Placental epithelial cell (primary cell): ENCODE measurements at places on chromosomes 12 and 14. TPM values are rescaled to one million over a fixed set of nuclear protein-coding genes. Genes with fewer than 3 reads are reported as not detected.

The ZC3H14 gene
- 57.7 and 66.5 TPM in 2 replicates for total RNA-seq

The SERPINA12 gene
- not detected in 2 replicates for total RNA-seq

The DNAJC22 gene
- under 0.01 and 0.79 TPM in 2 replicates for total RNA-seq

The PRMT5 gene
- 50.6 and 88.8 TPM in 2 replicates for total RNA-seq

The NANOG gene
- under 0.01 and 0.11 TPM in 2 replicates for total RNA-seq

The KRT77 gene
- total RNA-seq = not detected in 2 replicates

The GLT1D1 gene
- total RNA-seq = 0.11 TPM in 1 of 2 replicates, not detected in the other

The PIWIL1 gene
- not detected in 2 replicates for total RNA-seq

The SLCO1B1 gene
- not detected in 2 replicates for total RNA-seq

The ETV6 gene
- total RNA-seq = 5.1 and 5.7 TPM in 2 replicates

The UBE3B gene
- total RNA-seq = 56.9 and 62.9 TPM in 2 replicates

The TM9SF1 gene
- 73.8 and 74.5 TPM in 2 replicates for total RNA-seq

The CLEC4C gene
- not detected in 2 replicates for total RNA-seq

The NOS1 gene
- total RNA-seq = not detected in 2 replicates

The ZC2HC1C gene
- under 0.01 and 1.1 TPM in 2 replicates for total RNA-seq

The SLCO1B3 gene
- total RNA-seq = not detected in 2 replicates

The SSPN gene
- 2.4 and 3.9 TPM in 2 replicates for total RNA-seq

The LRRK2 gene
- 0.39 TPM in 1 of 2 replicates, not detected in the other for total RNA-seq

The AQP2 gene
- total RNA-seq = not detected in 2 replicates

The ADAMTS20 gene
- total RNA-seq = not detected in 2 replicates

The POU6F1 gene
- 2.2 and 5.1 TPM in 2 replicates for total RNA-seq

The HPD gene
- total RNA-seq = 0.39 TPM in 1 of 2 replicates, not detected in the other

The PLEKHG3 gene
- 33.4 and 92.0 TPM in 2 replicates for total RNA-seq

The OAS3 gene
- 1.1 and 1.6 TPM in 2 replicates for total RNA-seq

The EMC9 gene
- total RNA-seq = 11.4 and 13.6 TPM in 2 replicates

The ANAPC7 gene
- total RNA-seq = 13.3 and 26.8 TPM in 2 replicates

The TPPP2 gene
- not detected in 2 replicates for total RNA-seq

The DEPDC4 gene
- 1.4 and 3.1 TPM in 2 replicates for total RNA-seq

The NAB2 gene
- total RNA-seq = 22.8 and 50.1 TPM in 2 replicates

The MANSC4 gene
- not detected in 2 replicates for total RNA-seq

The PIK3C2G gene
- 7.1 and 10.0 TPM in 2 replicates for total RNA-seq

The CD27 gene
- 0.33 TPM in 1 of 2 replicates, not detected in the other for total RNA-seq

The TSPAN19 gene
- total RNA-seq = not detected in 2 replicates

The FERMT2 gene
- 55.4 and 104 TPM in 2 replicates for total RNA-seq

The GPR68 gene
- 0.39 and 1.7 TPM in 2 replicates for total RNA-seq

The PZP gene
- total RNA-seq = not detected in 2 replicates

The AHSA1 gene
- 55.7 and 63.4 TPM in 2 replicates for total RNA-seq

The SERPINA9 gene
- total RNA-seq = not detected in 2 replicates

The KRT71 gene
- under 0.01 and 0.22 TPM in 2 replicates for total RNA-seq

The LRRC10 gene
- not detected in 2 replicates for total RNA-seq

The SSTR1 gene
- under 0.01 TPM in 1 of 2 replicates, not detected in the other for total RNA-seq

The KRT85 gene
- under 0.01 TPM in 1 of 2 replicates, not detected in the other for total RNA-seq

The ASB2 gene
- not detected in 2 replicates for total RNA-seq

The PDE3A gene
- total RNA-seq = 12.8 and 33.4 TPM in 2 replicates

The METTL25 gene
- total RNA-seq = 16.3 and 17.7 TPM in 2 replicates

The PRIMA1 gene
- total RNA-seq = not detected in 2 replicates

The HOXC5 gene
- total RNA-seq = 0.22 and 0.79 TPM in 2 replicates

The TIMELESS gene
- total RNA-seq = 5.9 and 10.2 TPM in 2 replicates

The ATF7IP gene
- total RNA-seq = 34.1 and 37.3 TPM in 2 replicates

The KCNC2 gene
- not detected in 2 replicates for total RNA-seq

The TRMT5 gene
- 9.8 and 10.1 TPM in 2 replicates for total RNA-seq

The RIPK3 gene
- 7.5 and 13.0 TPM in 2 replicates for total RNA-seq

The RHEBL1 gene
- not detected in 2 replicates for total RNA-seq
